ENCODE measurements at places on chromosomes 2 and 18.

- no peak for DNase-seq
Measured at GRCh38 chr2:1739961-1740715, 4.2 kb downstream of the PXDN start.

DNA sequence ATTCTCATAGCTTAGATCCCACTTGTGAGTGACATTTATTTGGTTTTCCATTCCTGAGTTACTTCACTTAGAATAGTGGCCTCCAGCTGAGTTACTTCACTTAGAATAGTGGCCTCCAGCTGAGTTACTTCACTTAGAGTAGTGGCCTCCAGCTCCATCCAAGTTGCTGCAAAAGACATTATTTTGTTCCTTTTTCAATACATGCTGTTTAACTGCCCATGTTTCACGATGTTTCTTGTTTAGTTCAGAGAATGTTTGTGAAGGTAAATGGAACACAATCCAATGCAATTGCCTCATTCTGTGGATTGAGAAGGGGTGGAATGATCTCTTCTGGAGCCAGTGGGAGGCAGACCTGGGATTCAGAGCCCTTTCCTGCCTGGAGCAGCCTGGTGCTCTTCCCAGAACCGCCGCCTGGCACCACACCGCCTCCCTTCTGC lies 273.5 kb upstream of the ATP5MC3 start:
- no peak for DNase-seq

- DNase-seq, result no peak
Measured at GRCh38 chr2:98764499-98764898, 33.6 kb upstream of the MGAT4A start.

GRCh38 chr2:192288295-192288694 lies 93.6 kb upstream of the TMEFF2 start:
- DNase-seq, result no peak

DNA sequence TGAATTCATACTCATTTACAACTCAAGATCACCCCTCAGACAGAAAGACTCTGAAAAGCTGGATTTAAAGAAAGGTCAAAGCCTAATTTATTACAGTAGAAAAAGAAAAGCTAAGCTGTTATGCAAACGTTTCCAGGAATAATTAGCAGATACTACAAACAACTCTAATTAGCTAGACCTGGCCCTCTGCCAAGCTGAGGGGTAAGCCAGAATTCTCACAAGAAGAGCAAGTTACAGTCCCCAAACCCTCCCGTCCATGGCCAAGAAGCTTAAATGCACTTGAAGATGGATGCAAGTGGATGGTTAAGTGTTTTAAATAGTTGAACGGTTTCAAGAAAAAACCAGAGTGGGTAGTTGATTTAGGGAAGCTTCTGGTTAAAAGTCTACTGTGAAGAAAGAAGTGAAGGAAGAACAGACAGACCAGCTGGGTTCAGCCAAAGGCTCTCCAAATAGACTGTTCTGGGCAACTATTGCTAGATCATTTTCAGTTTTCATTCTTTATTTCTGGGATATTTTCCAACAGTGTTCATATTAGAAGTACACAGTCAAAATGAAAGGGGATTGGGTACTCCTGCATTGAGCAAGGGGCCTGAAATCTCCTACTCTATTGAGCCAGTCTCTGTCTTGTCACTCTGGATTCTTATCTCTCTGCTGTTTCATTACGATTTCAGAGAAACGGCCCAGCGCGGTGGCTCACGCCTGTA lies 4.8 kb downstream of the LMAN2L start:
- no peak for DNase-seq

GRCh38 chr2:221708902-221709301 lies 136.8 kb upstream of the EPHA4 start:
- DNase-seq, result no peak

DNA sequence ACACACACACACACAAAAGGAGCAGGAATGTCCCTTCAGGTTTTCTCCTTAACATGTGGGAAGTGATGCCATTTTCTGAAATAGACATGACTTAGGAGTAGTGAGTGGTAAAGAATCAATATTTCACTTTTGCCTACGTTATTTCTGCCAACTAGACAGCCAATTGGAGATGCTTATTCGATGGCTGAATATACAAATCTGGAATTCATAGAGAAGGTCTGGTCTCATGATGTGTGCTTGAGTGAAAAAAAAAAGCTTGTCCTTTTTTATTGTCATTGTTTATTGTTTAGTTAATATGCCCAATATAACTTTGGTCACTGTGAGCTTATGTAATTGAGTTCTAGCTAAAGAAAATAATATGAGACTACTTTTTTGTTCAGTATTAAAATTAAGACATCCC lies 284.3 kb downstream of the GULP1 start:
- DNase-seq, result no peak

GRCh38 chr2:128607440-128607839 lies 288.8 kb upstream of the HS6ST1 start:
- no peak for DNase-seq

DNA sequence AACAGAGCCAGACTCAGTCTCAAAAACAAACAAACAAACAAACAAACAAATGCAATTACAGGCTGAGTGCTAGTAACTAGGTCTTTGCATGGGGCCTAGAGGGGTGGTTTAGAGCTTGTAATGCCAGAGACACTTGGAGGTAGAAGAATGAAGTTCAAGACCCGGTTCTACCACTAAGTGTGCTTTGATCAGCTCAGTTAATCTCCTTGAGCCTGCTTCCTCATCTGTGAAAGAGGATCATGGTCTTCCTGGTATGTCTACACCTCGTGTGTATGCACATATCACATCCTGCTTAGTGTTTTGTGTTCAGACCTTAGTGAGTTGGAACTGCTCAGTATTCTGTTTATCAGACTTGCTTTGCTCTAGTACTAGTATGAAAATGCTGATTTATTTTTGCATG lies 4.8 kb upstream of the ATP6V1C2 start:
- no peak for DNase-seq

GRCh38 chr2:100234141-100234540 lies 88.2 kb downstream of the LONRF2 start:
- no peak for DNase-seq

GRCh38 chr2:63871864-63872263 lies 30.2 kb downstream of the UGP2 start:
- DNase-seq, result no peak

- DNase-seq, result peak; percentile 4
Measured at GRCh38 chr2:112529757-112530156, 12.5 kb upstream of the POLR1B start.

DNA sequence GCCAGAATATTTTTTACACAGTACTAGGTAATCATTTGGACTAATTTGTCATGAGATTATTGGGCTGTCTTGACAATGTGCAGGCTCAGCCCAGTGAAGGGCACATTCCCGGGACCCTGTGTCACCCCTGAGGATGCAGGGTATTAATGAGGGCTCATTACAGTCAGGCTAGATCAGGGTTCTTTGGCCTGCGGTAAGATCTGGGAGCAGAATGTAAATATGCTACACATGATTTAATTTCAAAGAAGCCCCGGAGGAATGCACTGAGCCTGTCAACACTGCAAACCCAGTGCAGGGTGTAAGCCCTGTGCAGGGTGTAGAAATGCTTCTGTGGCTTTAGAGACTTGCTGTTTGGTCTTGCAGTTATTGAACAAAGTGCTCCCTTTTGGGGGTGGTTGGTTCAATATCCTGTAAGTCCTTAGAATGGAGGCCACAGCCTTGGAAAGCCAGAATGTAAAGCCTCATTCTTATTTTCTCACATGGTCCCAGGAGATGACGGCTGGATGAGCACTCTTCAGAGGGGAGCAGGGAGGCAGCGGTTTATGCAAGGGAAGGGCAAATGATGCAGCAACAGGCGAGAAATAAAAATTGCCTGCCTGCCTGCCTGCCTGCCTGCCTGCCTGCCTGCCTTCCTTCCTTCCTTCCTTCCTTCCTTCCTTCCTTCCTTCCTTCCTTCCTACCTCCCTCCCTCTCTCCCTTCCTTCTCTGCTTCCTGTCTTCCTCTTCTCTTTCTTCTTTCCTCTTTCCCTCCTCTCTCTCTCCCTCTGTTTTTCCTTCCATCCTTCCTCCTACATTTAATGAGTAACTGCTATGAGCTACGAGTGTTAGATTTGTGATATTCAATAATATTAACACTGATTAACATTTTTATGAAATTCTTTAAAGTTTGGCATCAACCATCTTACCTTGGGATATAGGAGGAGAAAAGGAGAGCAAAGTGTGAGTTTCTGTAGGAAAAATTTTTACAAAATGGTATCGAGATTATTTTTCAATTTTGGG lies 148.8 kb downstream of the VAPA start:
- no peak for DNase-seq

- DNase-seq, result no peak
Measured at GRCh38 chr18:27863780-27864430, 313.0 kb downstream of the CDH2 start.

DNA sequence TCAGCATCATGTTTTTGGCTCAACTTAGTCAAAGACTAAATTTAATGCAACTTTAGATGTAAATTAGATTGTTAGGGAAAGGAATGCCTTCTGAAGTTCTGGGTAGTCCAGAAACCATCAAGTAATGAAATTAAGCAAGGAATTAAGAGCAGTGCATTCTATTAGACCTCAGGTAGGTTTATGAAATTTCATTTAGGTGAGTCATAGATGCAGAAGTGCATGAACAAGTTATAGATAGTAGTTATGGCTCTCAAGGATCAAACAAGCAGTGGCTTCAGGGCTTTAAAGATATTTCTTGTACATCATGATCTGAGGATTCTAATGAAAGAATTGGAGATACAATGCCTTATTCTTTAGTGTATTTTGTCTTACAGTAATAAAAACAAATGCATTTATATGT lies 25.4 kb upstream of the SPOPL start:
- DNase-seq, result no peak

- DNase-seq, result no peak
Measured at GRCh38 chr2:240898731-240899467, 2.9 kb upstream of the MAB21L4 start.

DNA sequence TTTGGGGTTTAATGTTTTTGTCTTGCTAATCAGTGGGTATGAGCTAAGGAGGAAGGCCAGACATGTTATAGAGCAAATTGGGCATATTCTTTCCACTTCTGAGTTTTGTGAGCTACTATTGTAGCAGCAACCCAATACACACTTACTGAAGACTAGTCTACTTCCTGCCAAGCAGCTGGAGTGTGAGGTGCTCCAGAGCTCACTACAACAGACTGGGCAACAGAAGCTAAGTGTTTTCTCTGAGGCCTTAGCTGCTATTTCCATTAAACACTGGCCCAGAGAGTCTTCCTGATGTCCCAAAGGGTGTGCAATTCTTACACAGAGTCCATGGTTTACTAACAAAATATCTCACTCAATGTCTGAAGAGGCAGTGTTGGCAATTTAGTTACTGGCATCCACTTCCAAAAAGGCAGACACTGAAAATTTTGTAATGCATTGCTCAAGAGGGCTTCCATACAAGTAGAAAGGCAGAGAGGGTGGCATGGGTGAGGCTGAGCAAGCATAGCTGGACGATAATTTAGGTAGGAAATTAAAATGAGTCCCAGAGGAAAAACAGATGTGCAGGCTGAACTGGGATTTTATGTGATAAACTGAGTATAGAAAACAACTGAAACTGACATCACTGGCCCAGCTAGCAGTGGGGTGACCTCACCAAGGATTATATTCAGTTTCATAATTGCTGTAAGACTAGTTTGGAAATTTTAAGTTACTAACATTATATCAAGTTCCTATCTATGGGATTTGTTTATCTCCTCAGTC lies 68.6 kb downstream of the ZC3H6 start:
- DNase-seq, result peak; percentile 73

DNA sequence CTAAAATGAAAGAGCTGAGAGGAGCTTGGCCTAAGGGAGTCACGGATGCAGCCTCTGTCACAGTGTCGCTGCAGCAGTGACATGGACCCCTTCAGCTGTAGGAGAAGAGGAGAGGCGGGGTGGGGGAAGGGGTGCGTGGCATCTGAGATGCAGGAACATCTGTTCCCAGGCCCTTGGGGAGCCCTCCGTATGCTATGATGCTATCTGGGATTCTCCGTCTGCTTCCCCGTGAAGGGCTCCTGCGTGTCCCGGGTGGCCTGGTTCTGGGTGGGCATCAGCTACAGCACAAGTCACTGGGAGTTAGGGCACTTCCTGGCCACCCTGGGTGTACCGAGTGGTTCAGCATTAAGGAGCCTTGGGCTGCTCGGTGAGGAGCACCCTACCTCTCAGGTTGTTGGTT lies 35.6 kb upstream of the B3GNT7 start:
- DNase-seq, result no peak

DNA sequence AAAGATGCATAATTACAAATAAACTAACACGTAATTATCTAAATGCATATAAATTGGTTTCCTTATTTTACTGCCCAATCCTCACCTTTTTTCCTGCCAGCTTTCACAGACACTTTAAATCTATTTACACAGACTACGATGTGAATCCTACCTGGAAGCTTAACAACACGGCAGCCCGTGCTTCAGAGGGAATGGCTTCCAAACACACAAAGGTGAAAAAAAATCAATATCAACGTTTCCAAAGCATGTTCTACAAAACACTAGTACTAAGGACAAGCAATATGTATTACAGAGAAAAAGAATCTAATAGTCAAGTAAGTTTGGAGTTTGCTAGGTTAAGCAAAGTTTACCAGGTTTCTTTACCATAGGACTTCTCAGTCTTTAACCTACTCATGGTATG lies 4.4 kb downstream of the MAP4K3 start:
- no peak for DNase-seq

DNA sequence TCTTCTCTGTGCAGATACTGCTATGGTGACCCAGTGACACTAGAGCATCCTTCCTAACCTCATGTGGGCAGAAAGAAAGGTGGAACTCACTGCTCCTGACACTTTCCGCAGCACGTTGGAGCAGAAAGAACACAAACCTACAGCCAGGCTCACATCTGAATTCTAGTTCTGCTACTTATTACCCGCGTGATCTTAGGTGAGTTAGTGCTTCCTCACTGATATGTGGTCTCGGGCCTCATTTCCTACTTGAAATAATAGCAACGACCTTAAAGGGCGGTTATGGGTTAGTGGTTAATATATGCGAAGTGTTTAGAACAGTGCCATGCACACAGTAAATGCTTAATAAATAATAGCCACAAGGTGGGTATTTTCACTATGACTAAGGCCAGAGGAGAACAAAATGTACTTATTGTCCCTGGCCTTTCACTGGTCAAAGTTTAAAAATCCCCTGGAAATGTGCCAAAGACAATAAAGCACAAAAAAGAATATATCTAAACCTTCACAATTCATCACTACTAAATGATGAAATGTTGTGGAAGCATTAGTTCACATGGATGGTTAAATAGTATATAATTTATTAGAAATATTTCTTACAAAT lies 66.6 kb downstream of the MYOM1 start:
- no peak for DNase-seq

DNA sequence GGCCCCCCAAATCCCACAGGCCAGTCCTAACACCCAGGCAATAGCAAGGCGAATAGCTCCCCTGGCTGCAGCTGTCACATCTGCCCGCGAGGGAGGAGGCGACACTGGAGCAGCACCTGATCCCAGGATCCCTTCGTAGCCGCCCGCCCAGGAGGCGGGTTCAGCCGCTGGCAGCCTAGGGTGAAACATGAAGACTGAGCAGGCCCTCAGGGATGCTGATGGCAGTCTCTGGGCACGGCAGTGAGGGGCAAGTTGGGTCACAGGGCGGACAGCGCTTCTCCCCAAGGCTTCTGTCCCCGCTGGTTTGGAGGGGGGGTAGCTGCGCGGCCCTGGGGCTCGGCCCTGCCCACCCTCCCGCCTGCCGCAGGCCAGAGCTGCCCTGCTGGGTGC lies 1.9 kb downstream of the DNMT3A start:
- DNase-seq, result peak; percentile 57

GRCh38 chr2:11032396-11032795 lies 120.7 kb downstream of the KCNF1 start:
- DNase-seq, result no peak
